ENCODE measurements at places on chromosomes 2 and 18.

- no peak for DNase-seq
Observed at GRCh38 chr18:26792661-26793060, 72.8 kb downstream of the AQP4 start.

- DNase-seq, result no peak
Observed at GRCh38 chr2:150672311-150672710, 184.8 kb upstream of the RND3 start.

DNA sequence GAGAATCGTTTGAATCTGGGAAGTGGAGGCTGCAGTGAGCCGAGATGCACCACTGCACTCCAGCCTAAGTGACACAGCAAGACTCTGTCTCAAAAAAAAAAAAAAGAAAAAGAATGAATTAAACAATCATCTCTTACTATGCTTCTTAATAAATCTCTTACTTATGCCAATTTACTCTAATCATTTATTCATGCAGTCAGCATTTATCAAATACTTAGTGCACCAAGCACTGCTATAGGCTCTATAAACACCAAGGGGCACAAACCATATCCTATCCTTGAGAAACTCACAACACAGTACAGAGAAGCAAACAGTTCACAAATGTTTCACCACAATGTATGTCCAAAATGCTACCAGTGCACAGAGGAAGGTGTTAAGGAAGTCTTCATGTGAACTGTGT lies 189.4 kb downstream of the PDE11A start:
- no peak for DNase-seq

GRCh38 chr2:163626639-163627109 lies 109.1 kb downstream of the FIGN start:
- no peak for DNase-seq

DNA sequence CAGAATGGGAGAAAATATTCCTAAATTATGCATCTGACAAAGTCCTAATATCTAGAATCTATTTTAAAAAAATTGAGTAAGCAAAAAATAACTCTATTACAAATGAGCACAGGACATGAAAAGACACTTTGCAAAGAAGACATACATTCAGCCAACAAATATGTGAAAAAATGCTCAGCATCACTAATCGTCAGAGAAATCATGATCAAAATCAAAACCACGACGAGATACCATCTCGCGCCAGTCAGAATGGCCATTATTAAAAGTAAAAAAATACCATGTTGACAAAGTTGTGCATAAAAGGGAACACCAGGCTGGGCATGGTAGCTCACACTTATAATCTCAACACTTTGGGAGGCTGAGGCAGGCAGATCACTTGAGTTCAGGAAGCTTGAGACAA lies 63.5 kb downstream of the EVA1A start:
- DNase-seq, result no peak
